M059J (cell line): ENCODE measurements at places on chromosomes 6 and 20. TPM values are rescaled to one million over a fixed set of nuclear protein-coding genes. Genes with fewer than 3 reads are reported as not detected.
A peak's percentile ranks its signal among the peaks of the same experiment; 100 is the strongest.

GRCh38 chr6:4074478-4075235 lies 4.3 kb downstream of the FAM217A start:
- DNase-seq: no peak

GRCh38 chr20:30811885-30812671 lies 445.4 kb upstream of the DEFB115 start:
- DNase-seq: no peak

DNA sequence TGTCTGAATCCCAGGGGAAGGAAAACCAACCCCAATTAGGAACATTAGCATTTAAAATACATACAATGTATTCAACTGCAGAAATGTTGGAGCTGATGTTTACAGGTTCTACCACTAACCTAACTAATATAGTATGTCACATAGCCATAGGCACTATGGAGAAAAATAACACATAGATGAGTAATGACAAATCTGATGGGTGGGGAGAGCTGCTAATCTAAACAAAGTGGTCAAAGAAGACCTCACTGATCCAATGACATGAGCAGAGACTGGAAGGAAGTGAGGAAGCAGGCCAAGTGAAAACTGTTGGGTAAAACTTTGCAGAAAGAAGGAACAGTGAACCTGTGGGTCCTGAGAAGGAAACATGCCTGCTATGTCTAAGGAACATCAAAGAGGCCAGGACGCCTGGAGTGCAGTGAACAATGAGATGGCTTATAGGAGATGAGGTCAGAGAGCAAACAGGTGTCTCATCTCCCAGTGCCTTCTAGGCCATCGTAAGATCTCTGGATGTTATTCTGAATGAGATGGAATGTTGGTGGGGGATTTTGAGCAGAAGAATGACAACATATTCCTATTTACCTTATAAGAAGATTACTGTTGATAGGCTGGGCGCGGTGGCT lies 135.7 kb downstream of the ALDH8A1 start:
- DNase-seq: peak; percentile 92

DNA sequence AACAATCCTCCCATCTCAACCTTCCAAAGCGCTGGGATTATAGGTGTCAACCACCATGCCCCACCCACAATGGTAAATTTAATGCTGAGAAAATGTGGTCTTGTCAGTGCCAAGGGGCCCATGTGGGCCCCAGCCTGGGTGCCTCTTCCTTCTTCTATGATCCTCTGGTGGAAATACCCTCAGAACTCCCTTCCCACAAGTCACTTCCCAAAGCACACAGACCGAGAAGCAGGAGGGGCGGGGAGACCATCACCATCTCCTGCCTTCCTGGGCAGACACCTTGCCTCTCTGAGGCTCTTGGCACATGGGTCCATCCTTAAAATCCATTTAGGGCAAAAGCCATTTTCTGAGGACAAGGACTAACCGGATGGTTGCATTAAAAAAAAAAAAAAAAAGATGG lies 59.0 kb downstream of the NOL4L start:
- DNase-seq: no peak

DNA sequence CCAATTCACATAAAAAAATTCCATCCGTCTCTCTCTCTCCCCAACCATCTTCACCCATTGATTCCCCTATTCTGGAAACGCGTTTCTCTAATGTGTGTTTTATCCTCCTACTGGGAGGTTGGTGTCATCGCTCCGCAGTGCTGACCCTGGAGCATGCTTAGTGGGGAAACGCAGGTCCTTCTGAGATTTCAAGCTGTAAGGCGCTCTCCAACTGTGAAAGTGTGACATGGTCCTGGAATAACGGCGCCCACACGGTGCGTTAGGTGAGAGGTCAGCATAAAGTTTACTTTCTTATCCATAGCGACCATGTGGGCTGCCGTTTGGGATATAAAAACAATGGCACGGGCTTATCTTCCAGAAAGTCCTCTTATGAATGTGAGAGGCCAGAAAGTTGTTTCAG lies 123.9 kb downstream of the WDR27 start:
- DNase-seq: no peak

DNA sequence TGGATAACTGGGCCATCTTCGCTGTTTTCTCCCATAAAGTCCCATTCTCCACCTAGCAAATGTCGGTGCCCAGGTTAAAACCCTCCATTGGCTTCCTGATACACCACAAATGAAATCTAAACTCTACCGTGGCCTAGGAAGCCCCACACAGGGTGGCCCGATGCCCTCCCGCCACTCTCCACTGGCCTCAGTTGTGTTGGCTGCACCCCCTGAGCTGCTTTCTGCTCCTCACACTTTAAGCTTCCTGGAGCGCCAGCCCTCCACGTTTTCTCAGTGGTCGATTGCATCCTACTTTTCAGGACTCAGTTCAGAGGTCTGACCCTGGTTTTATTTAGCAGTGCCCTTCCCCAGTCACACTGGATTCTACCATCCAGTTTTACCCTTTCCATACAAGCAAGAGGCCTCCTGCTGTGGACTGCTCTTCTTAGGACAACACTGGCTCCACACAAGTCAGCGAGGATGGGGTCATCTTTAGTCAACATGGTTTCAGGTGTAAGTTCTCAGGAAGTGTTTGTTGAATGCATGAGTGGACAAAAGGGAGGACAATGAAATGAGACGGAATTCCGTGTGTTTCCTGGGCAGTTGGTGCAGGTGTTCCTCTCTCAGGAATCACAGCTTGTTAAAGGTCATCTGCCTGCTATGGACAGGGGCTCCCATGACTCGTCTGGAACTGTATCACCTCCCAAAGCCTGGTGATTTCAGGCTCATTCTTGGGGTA lies 124.1 kb downstream of the SULF2 start:
- DNase-seq: no peak

- DNase-seq: no peak
Measured at GRCh38 chr20:1890469-1891262, 4.5 kb upstream of the SIRPA start.

DNA sequence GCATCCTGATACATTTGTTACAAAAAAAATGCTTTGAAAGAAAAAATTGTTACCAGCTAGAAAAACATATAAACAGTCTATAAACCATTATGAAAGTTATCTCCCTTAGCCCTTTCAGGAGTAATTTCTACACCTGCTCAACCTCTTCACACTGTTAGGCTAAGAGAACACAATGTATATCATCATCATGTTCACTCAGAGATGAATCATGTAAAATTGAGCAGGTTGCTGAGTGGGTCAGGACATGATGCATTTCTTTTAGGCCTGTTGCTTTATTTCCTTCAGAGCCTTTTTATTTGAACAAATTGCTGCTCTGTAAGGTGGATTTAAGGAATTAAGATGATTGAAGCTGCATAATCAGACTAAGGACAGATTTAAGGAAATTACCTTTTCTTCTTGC lies 531.3 kb upstream of the MAN1A1 start:
- no peak for DNase-seq

GRCh38 chr6:168314948-168315347 lies 4.6 kb downstream of the DACT2 start:
- DNase-seq: peak; percentile 3

The EPB41L1 gene
- 20.1 and 34.9 TPM in 2 replicates for total RNA-seq

The TNNC2 gene
- not detected in 2 replicates for total RNA-seq

The EYA2 gene
- 0.02 and 0.15 TPM in 2 replicates for total RNA-seq

The TMEM63B gene
- total RNA-seq: 32.8 and 45.0 TPM in 2 replicates
